NCI-H2107 (cell line): ENCODE measurements at places on chromosomes 7 and 10.

DNA sequence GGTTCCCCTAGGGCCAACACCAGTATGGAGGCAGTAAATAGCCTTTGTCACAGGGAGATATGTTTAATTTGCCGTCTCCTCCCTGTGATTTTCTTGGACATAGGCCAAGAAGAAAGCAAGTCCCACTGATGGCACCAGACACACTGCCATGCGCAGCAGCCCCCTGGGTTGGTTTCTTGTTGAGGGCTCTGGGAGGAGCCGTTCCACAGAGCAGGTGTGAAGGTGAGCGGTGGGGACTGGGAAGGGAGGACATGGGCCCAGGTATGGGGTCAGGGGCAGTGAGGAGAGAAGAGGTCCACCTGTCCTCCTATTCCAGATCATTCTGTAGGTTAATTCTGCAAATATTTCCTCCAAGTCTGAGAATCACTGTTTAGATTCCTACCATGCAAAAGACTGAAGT is 376.1 kb downstream of the PLXNA4 start:
- DNase-seq: no peak

DNA sequence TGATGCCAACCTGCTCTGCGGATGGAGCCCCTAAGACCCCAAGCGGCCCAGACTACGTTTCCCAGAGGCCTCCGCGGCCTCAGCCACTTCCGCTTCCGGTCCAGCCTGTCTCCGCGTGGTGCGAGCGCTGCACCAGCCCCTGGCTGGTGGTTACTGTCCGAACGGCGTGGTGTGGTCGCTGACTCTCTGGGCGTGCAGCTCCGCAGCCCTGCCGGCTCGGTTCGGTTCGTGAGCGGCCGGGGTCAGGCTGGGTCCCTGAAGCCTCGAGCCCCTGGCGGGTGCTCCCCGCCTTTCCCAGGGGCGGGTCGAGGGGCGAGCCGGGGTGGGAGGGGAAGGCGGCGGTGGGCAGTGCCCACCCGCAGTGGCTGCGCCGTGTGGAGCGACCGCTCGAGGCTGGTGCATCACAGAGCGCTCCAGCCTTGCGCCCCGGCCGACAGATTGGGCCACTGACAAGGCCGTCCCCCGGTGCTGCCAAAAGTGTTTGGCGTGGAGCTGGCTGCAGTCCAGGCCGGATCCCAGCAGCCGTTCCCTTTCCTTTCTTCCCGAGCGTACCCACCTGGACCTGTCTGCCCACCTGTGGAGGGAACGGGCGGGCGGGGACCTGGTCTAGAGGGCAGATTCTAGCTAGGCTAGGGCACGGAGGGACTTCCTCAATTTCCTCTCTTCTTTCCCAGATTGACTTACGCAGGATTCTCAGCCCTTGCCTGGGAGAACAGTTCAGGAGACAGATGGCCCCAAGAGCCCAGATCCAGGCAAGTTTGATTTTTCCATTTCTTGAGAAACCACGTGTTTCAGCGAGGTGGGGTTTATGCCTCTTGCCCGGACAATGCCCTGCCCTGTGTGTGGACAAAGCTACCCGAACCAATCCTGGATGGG is at the start of gene ZNF485:
Gene ZNF485 (plus strand): TSS at position 116 of the 876 bp plus-strand sequence. CDS start 613 bp downstream, at position 729.
- DNase-seq: no peak

GRCh38 chr7:138892006-138892630 is 89.1 kb downstream of the KIAA1549 start:
- DNase-seq: no peak

DNA sequence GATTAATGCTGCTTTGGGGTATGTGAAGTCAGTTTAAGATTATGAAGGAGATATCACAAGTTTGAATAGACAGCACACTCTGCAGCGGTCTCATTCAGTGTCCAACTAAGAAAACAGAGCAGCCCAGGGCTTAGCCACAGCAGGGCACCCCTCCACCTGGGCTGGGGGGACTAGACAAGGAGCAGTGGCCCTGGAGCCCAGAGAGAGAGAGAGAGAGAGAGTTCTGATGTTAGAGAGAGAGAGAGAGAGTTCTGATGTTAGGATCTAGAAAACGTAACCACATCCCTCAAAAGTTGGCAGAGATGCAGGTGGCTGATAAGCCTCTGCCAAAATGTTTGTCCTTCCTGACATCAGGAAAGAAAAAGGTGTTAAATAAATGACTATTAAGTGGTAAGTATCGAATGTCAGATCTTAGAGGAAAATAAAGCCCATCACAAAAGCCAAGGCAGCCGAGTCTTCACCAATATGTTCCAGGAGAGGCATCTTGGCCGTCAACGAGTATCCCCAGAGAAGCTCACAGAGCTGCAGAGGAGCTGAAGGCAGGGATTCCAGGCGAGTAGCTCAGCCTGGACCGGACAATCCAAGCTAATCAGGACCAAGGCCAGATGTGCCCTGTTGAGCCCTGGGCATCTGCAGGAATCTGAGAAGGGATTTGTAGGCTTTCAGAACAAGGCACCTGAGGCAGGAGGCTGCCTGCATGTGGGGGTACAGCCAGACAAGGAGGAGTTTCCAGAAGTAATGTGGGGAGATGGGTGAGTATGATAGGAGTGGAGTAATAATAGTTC is 150.1 kb upstream of the TCF7L2 start:
- DNase-seq: no peak

GRCh38 chr10:124259139-124259825 is 159.4 kb downstream of the OAT start:
- DNase-seq: no peak

- DNase-seq: no peak
Measured at GRCh38 chr7:134766779-134767519, 12.5 kb upstream of the CALD1 start.

- DNase-seq: no peak
Measured at GRCh38 chr10:76324283-76324682, 892.9 kb downstream of the LRMDA start.

DNA sequence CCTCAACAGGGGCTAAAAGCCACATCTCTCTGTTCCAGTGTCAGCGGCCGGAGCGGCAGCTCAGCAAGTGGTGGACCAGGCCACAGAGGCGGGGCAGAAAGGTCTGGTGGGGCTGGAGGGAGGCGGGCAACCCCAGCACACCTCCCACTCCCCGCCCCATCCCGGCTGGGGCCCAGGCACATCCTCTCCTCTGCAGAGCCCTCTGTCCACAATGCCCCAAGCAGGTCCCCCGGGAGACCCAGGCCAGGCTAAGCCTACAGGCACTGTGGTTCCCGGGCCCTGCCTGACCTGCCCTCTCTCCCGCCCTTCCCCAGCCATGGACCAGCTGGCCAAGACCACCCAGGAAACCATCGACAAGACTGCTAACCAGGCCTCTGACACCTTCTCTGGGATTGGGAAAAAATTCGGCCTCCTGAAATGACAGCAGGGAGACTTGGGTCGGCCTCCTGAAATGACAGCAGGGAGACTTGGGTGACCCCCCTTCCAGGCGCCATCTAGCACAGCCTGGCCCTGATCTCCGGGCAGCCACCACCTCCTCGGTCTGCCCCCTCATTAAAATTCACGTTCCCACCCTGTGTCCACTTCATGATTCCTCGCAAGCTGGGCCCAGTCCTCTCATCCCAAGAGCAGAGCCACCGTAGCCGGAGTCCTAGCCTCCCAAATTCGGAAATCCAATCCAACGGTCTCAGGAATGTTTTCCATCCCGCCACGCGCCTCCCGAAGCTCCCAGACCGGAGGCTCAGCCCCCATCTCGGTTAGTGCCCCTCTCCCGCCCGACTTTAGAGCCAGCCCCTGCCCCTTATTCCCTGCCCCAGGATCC is 2.1 kb downstream of the ADIRF start:
- DNase-seq: no peak

GRCh38 chr7:44685723-44686122 is 62.9 kb upstream of the ZMIZ2 start:
- no peak for DNase-seq

- no peak for DNase-seq
Measured at GRCh38 chr7:101686030-101686429, 56.9 kb upstream of the MYL10 start.

- DNase-seq: no peak
Measured at GRCh38 chr10:117736655-117737054, 194.1 kb downstream of the EMX2 start.

DNA sequence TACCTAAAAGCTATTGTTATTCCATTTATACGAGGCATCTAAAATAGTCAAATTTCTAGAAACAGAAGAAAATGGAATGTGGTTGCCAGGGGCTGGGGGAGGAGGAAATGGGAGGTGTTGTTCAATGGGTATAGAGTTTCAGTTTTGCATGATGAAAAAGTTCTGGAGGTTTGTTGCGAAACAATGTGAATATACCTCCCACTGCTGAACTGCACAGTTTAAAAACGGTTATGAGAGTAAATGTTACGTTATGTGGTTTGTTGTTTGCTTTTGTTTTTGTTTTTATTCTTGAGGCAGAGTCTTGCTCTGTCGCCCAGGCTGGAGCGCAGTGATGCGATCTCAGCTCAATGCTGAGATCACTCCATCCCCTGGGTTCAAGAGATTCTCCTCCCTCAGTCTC is 64.9 kb upstream of the NRBF2 start:
- DNase-seq: no peak

DNA sequence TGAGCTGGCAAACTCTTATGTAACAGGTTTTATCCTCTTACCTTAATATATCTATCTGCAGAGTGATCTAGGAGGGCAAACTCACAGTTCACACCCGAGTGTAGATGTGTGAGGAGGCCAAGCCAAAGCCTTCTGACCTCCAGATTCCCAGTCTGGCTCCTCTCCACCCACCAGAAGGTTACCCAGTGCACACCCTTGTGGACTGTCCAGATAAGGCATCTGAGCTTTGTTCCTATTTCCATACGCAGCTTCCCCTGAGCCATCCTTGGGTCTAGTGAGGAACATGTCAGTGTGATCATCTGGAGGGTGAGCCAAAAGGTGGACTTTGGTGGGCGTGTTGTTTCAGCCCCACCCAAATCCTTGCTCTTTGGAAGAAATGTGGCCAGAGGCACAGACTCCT is 203.0 kb upstream of the MEOX2 start:
- DNase-seq: no peak

DNA sequence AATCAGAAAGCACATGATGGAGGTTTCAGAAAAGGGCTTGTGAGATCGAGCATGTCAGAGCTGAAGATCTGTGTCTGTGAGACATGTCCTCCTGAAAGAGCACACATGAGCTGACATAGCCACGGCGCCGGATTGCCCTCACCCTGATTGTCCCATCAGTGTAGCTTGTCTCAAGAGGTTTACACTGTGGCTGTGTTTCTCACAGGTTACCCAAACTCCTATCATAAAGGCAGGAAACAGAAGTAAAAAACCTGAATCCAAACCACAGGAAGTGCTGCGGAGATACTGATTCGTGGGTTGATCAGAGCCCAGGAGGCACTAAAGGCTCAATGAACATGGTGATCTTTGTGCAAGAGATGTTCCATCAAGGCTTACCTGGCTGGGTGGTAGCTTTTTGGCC is 3.9 kb upstream of the ATP6V0E2 start:
- no peak for DNase-seq
